ENCODE measurements at places on chromosomes 12 and 14.

GRCh38 chr14:85159726-85160125 lies 370.2 kb upstream of the FLRT2 start:
- DNase-seq: no peak

- no peak for DNase-seq
Observed at GRCh38 chr14:104634138-104634760, 29.7 kb upstream of the TMEM179 start.

DNA sequence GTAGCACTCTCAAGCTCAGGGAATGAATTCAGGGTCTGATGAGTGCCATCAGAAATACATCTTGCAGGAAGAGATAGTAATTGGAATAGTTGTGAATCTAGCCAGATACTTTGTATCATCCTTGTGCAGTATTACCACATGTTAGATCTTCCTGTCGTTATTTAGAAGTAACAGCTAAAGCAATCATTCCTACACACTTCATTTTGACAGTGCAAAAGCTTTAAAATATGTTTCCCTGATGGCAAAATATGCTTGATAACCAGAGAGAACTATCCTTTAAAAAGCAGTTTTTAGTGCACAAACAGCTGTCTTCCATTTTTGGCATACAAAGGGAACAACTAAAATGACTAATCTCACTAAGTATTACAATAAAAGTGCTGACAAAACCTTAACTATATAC lies 149.5 kb upstream of the SLC38A2 start:
- no peak for DNase-seq

- no peak for DNase-seq
Observed at GRCh38 chr12:62205346-62205745, 54.9 kb upstream of the USP15 start.

DNA sequence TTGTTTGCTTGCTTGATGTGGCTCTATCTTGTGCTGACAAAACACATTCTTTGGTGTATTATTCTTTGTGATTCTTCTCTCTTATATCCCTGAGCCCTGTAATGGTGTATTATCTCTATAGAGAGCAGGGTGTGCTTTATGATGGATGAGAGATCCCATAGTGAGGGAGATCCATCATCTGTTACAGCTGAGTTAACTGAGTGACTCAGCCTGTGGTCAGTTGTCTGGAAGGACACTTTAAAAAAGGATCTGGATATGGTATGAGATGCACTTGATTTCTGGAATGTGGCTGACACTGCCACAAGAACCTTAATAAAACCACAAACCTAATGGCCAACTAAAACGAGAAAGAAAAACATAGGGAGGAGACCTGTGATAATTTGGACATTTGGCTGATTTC lies 461.4 kb upstream of the SYT1 start:
- peak; percentile 91 for DNase-seq

GRCh38 chr12:121560392-121561008 lies 20.3 kb downstream of the KDM2B start:
- DNase-seq: no peak

GRCh38 chr12:64500394-64500793 lies 48.5 kb downstream of the TBK1 start:
- DNase-seq: no peak

DNA sequence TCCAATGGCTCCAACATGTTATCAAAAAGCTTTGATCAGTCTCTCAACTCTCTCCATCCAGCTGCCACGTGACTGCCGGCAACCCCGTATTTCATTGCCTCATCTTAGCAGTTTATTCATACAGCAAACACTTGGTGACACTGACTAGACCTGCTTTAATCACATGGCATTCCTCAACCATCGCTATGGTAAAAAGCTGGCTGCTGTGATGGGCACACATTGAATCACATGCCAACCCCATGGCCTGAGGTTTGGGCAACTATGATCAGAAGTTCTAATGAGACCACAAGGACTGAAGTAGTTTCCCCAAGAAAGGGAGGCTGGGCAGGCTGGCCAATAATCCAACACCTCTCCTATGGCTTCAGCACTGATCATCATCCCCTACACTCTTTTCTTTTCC lies 40.6 kb upstream of the TAS2R42 start:
- DNase-seq: peak; percentile 2

DNA sequence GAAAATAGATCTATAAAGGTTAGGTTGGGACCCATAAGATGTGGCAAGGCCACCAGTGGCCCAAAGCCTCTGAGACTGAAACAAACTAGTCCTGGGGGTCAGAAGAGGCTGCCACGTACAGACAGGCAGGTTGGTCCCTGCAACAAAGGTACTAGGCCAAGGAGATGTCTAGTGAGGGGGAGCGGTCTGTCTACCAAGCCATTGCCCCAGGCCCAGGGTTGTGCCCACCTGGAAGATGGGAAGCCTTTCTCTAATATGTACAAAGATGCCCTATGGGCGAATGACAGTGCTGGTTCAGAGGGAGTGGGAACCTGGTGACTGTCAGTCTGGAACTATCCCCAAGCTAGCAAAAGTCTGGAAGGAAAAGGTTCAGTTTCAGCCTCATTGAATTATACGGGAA lies 233.2 kb downstream of the RBM19 start:
- no peak for DNase-seq

DNA sequence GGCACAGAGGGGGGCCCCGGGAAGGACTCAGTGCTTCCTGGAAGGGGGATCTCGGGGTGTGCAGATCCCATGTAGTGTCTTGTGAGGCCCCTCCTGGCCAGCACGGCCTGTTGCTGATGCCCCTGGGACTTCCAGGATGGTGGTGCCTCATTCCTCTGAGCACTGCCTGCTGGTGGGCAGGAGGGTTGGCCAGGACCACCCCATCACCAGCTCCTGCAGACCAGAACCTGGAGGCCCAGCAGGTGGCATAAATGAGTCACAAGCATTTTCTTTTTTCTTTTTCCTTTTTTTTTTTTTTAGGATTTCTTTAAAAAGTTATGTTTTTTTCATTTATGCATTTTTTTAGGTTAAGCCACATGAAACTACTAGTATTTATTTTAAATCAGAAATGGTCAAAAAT lies 8.0 kb downstream of the MMP17 start:
- no peak for DNase-seq

GRCh38 chr12:21301-22189 lies 45.0 kb upstream of the IQSEC3 start:
- no peak for DNase-seq

DNA sequence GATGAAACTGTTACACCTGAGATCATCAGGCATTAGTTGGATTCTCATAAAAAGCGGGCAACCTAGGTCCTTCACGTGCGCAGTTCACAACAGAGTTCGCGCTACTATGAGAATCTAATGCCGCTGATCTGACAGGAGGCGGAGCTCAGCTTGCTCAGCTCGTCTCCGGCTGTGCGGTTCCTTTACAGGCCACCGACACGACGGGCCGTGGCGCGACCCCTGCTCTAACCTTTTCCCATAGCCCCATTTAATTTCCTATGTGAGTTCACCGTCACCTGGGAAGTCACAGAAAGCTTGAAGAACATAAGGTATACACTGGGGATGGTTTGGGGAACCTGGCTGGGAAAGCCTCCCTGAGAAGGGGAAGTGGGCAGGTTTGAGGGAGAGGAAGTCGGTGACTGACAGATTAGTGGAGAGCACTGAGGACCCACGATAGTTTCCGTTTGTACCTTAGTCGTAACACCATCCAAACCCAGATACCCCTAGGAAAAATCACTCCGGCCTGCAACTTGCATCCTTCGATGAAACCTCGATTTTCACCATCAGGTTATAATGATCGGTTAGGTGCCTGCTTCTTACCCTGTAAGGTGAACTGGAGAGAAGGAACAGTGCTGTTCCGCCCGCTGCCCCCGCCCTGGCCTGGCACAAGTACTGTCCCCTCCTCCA lies 2.8 kb upstream of the AAAS start:
- DNase-seq: no peak

GRCh38 chr14:69529563-69529962 lies 45.0 kb downstream of the PLEKHD1 start:
- no peak for DNase-seq

GRCh38 chr12:97745406-97746101 lies 282.9 kb downstream of the RMST start:
- no peak for DNase-seq

DNA sequence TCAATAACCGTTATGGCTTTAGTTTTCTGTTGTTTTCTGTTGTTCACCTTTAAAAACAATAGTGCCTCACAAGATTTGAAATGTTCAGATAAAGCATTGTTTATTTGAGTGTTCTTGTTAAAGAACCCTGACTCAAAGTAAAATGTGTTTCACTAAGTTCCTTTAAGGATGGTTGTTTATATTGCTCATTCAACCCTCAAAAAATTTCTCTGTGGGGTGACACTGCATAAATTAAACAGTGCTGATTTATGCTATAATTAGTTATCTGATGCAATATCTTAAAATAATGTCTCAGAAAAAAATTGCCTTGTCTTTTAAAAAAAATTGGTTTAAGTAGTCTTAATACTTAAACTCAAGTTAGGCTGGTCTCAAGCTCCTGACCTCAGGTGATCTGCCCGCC lies 775.1 kb downstream of the FLRT2 start:
- DNase-seq: no peak

- DNase-seq: no peak
Observed at GRCh38 chr14:87131879-87132278, 861.1 kb downstream of the GALC start.

- no peak for DNase-seq
Observed at GRCh38 chr12:91861554-91861953, 284.1 kb downstream of the BTG1 start.

DNA sequence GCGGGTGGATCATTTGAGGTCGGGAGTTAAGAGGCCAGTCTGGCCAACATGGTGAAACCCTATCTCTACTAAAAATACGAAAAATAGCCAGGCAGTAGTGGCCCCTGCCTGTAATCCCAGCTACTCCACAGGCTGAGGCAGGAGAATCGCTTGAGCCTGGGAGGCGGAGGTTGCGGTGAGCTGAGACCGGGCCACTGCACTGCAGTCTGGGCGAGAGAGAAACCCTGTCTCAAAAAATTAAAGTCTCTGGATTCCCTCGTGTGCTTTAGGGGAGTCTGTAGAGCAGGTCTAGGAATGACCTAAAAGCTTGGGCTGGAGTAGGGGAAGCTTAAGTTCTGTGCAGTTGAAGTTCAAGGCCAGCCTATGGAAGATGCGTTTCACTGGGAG lies 697 bp upstream of the TULP3 start:
- DNase-seq: peak; percentile 22

- DNase-seq: no peak
Observed at GRCh38 chr14:96568621-96569020, 66.4 kb downstream of the PAPOLA start.

- no peak for DNase-seq
Observed at GRCh38 chr12:109883461-109883860, 3.1 kb upstream of the GLTP start.

DNA sequence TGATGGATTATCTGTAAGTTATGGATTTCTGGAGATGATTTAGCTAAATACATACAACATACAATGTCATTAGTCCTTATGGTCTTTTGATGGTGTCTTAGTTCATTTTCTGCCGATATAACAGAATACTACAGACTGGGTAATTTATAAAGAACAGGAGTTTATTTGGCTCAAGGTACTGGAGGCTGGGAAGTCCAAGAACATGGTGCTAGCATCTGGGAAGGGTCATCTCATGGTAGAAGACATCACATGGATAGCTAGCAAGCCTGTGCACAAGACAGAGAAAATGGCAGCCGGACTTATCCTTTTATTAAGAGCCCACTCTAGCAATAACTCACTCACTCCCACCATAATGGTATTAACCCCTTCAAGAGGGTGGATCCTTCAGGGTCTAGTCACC lies 24.2 kb downstream of the KLHL28 start:
- no peak for DNase-seq

GRCh38 chr12:71854594-71854993 lies 15.0 kb downstream of the TBC1D15 start:
- no peak for DNase-seq

GRCh38 chr12:132077322-132078100 lies 66.6 kb downstream of the DDX51 start:
- no peak for DNase-seq

DNA sequence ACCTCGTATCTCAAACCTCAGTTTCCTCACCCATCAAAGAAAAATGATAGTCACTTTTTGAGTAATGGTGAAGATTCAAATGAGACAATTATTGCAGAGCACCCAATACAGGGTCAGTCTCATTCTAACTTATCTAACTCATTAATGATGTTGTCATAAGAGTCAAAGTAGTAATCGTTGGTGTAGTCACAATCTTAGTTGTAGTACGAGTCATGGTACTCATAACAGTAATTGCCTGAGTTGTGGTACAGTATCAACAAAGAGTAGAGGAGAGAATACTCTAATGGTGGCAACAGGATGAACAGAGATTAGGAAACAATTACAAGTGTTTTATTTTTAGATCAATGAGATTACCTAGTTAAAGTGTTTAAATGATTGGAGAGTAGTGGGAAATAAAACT lies 93.6 kb upstream of the TMTC2 start:
- DNase-seq: no peak

DNA sequence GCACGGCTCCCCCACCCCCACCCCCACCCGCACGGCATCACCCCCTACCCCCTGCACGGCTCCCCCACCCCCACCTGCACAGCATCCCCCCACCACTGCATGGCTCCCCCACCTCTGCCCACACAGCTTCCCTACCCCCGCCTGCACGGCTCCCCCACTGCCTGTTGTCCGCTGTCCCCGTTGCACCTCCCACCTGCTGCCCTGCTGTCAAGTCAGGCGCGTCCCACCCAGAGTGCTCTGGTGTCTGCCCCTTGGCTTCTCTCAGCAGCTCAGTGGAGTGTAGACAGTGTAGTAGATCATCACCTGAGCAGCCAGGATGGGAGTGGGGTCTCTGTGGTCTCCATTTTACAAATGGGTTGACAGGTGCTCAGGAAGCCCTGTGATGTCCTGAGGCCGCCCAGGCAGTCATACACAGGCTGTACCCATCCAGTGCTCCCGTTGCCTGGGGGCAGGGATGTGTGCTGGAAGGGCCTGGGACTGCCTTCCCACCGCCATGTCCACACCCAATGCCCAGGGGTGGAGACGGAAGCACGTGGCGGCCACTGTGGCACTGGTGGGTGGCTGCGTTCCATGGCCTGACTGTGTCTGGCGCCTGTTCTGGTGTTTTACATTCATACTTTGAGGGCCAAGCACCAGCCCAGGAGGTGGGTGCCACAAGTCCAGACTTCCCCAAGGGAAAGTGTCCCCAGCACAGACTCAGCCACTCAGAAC lies 32.5 kb downstream of the PACS2 start:
- DNase-seq: no peak

DNA sequence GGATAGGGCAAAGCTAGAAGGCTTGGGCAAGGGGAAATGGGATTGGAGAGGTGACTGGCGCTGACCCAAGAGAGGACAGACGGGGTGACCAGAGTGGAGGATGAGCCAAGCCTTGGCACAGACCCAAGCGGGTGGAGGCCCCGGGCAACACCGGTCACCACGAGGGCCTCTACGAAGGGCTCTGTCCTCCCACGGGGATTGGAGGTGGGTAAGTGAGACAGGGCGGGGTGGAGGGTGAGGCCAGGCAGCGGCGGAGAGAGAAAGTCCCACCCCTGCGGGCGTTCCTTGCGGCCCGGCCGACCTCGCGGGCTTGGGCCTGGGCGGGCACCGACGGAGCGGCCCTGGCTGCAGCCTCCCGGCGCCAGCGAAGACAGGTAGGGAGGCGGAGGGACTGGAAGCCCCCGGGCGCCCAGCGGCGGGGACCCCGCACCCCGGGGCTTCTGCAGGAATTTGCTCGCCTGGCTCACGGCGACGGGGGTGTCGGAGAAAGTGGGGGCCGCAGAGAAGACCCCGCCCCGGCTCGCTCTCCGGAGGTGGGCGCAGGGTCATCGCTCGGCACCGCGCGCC lies at the start of gene PAPLN:
Gene PAPLN, plus strand, starts transcription at position 288 of the 567 bp plus-strand sequence. CDS start 2,273 bp downstream, outside the sequence.
- DNase-seq: peak; percentile 65
